ENCODE measurements at places on chromosomes 7 and 10.

DNA sequence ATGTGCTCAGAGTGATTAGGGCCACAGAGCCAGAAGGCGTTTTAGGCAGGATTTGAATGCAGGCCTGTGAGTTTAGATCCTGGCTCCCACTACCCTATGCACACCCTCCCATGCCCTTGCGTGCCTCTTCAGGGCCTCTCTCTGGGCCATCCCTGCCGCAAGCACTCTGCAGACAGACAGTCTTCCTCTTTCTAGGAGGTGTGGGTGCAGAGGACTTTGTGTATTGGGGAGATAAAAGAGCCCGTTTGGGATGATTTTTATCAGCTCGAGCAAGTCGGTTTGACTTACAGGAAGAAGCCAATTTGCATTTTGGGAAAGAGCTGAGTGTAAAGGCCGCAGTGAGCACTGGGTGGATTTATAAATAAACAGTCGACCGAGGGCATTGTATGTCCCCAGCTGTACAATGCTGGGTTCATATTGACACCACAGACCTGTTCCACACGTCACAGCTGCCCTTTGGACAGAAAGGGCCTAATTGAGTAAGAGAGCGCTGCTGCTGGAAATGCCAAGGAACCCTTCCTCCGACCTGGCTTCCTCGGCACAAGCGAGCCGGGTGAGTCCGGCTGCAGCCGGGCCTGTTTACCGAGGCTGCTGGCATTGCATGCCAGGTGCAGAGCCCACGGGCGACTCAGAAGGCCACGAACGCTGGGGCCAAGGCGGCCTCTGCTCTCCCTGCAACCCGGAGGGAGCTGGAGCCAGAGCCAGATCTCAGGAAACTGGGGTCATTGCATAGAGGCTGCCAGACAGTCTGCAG is 25.1 kb downstream of the ZMIZ1 start:
- DNase-seq, result no peak

GRCh38 chr7:103149808-103150180 is 895 bp upstream of the NAPEPLD start:
- peak; percentile 38 for DNase-seq

DNA sequence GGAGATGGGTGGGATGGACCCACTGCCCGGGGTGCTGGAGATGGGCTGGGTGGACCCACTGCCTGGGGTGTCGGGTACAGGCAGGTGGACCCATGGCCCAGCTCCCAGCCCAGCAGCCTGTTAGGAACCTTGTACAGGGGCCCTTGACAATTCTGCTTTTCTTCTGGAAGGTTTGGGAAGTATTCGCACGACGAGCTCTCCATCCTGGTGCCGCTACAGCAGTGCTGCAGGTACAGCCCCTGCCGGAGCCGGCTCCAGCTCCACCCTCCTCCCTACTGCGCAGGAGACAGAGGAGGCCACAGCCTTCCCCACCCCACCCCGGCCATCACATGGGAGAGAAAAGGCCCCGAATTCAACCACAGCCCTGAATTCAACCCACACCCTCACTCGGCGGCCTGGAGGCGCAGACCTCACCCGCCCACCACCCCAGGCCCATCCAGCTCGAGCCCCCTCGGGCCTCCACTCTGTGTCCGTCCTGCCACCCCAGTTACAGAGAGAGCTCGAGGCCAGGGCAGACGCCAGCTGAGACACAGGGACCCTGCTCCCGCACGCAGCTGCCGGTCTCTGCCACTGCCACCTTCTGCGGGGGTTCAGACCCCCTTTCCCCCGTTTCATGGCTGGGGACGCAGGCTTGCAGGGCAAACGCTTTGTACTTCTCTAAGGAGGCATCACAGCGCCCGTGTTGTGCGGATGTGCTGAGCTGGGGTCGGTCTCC is 31.3 kb upstream of the FOXL3 start:
- DNase-seq, result no peak

- DNase-seq, result no peak
These were observed 86.1 kb upstream of the CHST15 start for GRCh38 chr10:124179308-124180043.

DNA sequence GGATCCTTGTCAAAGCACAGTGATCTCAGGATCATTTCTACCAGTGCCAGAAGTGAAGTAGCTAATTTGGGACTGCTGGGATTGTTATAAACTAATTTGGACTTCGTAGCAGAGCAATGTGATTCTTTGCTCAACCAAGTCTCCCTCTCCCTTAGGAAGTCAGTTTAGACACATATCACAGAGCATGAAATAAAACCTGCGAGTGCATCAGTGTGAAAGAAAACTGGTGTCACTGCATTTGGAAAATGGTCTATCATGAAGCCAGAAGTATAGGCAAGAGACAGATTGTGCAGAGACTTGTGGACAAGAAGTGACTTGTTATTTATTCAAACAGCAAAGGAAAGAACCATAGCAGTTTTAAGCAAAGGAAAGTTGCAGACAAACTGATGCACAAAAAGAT is 560.5 kb upstream of the NRG3 start:
- no peak for DNase-seq

DNA sequence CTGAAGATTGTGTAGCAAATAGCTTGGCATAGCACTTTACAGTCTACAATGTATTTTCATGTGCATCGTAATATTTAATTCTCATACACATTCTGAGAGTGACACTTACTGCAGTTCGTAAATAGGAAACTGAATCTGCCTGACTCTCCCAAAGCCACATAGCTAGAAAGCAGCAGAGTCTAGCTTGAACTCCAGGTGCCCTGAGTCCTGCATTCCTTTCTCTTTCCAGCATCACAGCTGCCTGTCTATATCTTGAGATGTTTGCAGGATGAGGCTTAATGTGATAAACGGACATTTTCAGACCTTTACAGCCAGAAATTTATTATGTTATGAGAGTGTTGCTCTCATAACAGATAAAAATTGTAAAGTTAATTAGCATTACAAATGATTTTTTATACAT is 132.9 kb upstream of the PLXDC2 start:
- no peak for DNase-seq

DNA sequence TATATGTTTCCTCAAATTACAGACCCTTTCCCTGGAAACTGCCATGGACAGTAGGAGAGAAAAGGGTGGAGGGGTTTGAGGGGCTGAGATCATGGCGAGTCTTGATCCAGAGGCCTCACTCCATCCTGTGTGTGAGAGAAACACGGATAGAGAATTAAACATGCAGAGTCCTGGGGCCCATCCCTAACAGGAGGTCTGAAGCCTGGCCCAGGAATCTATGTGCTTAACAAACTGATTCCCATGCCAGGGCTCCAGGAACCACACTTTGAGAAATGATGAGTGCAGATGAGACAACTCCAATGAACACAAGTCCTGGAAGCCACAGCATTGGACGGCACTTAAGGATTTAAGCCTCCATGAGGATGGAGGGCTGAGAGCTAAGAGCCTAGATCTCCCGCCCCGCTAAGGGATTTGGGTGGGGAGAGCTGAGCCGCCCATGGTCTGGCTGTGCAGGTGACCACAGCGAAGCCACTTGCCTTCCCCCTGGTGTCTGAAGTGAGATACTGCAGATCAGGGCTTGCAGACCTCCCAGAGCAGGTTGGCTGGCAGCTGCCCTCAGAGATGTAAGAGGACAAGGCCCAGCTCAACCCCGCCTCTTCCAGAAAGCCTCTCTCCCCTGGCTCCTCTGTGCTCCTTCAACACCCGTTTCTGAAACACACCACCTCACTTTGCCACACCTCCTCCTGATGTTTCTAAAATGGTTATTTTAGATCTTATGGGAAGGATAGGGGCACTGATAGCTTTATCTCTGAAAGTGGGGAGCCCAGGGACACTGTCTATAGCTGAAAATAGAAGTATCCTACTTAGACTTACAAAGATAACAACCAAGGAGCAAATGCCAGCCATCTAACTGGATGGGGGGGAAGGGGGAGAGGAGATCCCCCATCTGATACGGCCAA is 24.8 kb upstream of the EIF5AL1 start:
- DNase-seq, result peak; percentile 53

- no peak for DNase-seq
These were observed 19.4 kb downstream of the TUBAL3 start for GRCh38 chr10:5385224-5385623.

DNA sequence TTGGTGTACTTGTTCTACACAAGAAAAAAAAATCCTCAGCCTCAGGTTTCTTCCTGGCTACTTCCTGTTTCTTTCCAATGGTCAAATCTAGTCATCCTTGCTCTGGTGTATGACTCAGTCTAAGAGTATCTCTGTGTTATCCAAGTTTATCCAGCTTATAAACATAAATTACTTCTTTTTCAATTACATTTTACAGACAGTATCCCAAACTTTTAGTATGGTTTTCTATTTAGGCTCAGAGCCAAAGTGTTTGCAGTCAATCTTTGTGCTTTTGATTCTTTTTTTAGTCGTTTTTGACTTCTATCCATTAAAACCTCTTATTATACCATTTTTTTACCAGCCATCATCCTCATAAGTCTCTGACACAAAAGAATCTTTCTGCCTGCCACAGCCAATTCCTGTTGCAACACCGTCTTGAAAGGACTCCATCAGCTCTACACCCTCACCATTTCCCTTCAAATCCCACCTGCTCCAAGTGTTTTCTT is 294.6 kb downstream of the PTEN start:
- DNase-seq, result peak; percentile 85

GRCh38 chr7:72023926-72024325 is 388.2 kb downstream of the CALN1 start:
- no peak for DNase-seq

DNA sequence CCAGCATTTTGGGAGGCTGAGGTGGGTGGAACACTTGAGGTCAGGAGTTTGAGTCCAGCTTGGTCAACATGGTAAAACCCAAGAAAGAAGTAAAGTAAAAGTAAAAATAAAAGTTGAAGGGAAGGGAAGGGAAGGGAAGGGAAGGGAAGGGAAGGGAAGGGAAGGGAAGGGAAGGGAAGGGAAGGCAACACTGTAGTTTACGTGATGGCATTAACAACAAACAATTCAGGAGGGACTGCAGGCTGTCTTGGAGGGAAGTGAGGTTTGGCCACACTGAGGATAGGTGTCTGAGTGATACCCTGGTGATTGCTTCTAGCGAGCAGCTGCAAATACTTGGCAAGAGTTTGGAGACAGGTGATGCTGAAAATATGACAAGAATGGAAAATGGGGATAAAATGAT is 298.0 kb downstream of the CALN1 start:
- no peak for DNase-seq

DNA sequence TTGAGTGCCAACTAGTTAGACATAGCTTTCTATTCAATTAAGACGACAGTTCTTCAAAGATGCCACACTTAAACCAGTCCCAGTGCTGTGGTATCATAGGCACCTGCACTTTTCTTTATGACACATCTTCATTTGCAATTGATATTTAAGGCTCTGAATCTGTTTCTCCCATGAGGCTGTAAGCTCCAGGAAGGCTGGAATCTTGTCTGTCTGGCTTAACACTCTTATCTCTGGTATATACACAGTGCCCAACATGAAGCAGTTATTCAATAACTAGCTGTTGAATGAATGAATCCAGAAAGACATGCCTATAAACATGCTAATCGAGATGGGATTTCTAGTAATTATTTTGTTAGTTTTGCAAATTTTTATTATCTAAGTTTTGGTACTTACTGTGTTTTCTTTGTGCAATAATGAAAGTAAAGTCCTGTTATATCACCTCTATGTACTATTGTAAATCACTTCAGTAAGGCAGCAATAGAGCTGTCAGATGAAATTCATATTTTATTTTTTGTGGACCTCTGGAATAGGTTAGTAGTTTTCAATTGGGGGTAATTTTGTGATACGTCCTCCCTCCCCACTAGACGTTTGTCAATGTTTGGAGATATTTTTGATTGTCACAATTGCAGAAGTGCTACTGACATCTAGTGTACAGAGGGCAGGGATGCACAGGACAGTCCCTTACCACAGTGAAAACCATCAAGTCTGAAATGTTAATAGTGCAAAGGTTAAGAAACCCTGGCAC is 51.3 kb upstream of the STEAP4 start:
- DNase-seq, result peak; percentile 46

DNA sequence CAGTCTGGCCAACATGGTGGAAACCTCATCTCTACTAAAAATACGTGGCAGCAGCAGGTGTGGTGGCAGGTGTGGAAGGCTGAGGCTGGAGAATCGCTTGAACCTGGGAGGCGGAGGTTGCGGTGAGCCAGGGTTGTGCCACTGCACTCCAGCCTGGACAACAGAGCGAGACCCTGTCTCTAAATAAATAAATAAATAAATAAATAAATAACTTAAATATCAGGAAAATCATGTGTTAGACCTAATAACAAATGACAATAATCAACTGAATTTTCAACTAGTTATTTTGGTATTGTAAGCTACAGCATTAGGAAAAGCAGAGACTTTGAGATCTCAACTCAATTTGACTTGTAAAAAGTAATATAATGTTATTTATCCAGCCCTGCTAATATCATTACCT is 9.2 kb downstream of the HERPUD2 start:
- no peak for DNase-seq

- DNase-seq, result peak; percentile 96
These were observed 89.9 kb upstream of the CAPZA2 start for GRCh38 chr7:116772423-116772863.

DNA sequence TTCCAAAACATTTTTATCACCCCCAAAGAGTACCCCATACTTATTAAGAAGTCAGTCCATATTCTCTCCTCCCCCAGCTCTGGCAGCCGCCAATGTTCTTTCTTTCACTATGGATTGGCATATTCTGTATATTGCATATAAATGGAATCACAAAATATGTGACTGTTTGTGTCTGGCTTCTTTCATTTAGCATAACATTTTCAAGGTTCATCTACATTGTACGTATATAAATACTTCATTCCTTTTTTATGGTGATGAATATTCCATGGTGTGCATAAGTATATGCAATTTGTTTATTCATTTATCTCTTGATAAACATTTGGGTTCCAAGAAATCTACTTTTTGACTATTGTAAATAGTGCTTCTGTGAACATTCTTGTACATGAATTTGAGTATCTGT is 653.1 kb downstream of the XPNPEP1 start:
- DNase-seq, result no peak

GRCh38 chr10:99519690-99520039 is 13.1 kb upstream of the NKX2-3 start:
- no peak for DNase-seq

GRCh38 chr7:10237306-10237705 is 736.4 kb upstream of the PHF14 start:
- peak; percentile 84 for DNase-seq

- DNase-seq, result no peak
These were observed 381.1 kb downstream of the SDK1 start for GRCh38 chr7:3682028-3682710.

DNA sequence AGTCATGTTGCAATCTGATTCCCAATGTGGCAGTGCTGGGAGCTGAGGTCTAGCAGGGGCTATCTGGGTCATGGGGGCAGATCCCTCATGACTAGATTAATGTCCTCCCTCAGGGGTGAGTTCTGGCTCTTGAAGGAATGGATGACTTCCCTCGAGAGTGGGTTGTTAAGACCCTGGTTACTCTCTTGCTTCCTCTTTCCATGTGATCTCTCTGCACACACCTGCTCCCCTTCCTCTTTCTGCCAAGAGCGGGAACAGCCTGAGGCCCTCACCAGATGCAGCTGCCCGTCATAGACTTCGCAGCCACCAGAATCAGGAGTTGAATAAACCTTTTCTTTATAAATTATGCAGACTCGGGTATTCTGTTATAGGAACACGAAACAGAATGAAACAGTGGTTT is 37.8 kb downstream of the SFMBT2 start:
- DNase-seq, result no peak
